ENCODE measurements at places on chromosomes 2 and 18.

DNA sequence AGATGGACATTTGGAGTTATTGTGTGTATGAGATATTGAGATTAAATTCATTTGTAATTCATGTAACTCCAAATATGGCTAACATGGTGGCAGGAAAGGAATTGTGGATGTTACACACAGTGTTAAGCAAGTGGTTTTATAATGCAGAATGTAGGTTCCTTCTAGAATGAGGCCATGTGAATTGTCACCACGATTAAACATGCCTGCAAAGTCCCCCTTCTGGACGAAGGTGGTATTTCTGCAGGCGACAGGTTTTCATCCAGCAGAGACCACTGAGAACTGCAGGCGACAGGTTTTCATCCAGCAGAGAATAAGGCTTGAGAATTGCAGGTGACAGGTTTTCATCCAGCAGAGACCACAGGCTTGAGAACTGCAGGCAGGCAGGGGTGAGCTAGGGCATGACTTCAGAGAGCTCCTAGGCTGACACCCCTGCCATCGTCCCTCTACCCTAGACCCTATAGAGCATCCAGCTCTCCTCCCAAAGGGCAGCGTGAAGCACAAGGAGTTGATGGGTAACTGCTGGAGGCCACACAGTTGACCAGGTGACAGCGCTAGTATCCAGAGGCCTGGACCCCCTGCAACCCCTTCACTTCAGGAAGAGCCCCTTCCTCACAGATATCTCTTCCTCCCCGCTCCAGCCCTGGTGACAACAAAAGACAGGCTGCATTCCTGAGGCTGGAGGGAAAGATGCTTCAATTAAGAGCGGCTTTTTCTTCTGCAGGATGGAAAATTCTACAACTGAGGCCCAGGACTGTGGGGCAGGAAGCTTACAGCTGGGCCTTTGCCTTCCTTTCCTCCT, 175.8 kb downstream of the LOXHD1 start:
- peak; percentile 37 for DNase-seq

- DNase-seq = no peak
These were observed 26.3 kb downstream of the KIF3C start for GRCh38 chr2:25955869-25956535.

DNA sequence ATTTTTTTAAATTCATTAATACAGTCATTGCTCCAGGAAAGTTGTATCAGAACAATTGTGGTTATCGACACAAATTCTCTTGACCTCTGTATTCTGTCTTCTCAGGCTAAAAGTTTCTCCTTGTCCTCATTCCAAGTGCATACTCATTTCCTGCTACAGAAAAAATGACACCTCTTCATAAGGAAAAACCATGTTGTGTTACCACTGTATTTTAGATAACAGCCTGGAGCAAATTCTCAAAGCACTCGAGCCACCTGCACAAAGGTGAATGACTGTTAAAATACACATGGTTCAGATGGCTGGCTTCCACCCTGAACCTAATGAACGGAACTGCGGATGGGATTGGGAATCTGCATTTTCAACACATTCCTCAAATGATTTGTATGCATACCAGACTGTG, 586.5 kb downstream of the EPHA4 start:
- DNase-seq = no peak

DNA sequence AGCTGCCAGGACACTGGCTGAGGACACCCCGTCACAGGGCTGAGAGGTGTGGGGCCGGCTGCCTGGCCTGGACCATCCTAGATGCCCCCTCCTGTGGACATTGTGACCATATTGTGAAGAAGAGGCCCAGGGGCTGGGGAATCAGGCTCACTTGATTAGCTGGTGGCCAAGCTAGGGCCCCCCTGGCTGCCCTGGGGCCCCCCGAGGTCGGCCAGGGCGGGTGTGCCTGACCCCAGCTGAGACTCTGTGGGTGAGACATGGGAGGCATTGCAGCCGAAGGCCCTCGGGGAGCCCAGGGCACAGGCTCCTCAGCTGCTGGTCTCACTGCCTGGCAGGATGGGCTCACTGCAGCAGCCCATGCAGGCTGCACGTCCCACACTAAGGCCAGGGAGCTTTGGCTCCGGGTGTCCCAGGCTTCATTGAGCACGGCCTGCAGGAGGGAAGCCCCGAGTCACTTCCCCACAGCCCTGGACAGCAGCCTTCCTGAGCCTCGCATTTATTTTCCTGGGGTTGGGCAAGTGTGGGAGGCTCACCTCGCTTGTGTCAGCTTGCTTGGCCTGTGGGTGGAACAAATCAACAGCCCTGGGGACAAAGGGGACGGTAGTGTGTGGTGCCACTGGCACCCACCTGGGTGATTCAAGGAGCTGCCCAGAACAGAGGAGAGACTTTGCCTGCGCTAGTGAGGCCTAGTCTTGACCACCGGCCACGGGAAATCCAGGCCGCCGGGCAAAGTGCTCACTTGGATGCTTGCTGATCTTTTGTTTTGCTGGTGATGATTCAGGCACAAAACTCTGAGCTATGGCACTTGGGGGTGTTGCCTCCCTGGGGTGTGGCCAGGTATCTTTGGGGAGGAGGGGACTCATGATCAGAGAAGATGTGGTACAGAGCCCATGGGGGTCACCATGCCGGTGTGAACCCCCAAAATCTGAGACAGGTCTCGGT, 1.3 kb downstream of the GAL3ST2 start:
- no peak for DNase-seq

GRCh38 chr2:217935235-217935879, 67.4 kb downstream of the TNS1 start:
- DNase-seq = no peak

Measured in activated CD4-positive, alpha-beta T cell treated with anti-CD3 and anti-CD28 coated beads, Interleukin-2, amount 50 U/mL, for 24 hours (primary cell).